ENCODE measurements at places on chromosomes 13 and 19. TPM values are rescaled to one million over a fixed set of nuclear protein-coding genes. Genes with fewer than 3 reads are reported as not detected.
A peak's percentile ranks its signal among the peaks of the same experiment; 100 is the strongest.

- DNase-seq: peak; percentile 75
Measured at GRCh38 chr19:4352701-4353121, 9.3 kb downstream of the MPND start.

Gene MYPOP
- total RNA-seq: 0.64 TPM

GRCh38 chr19:5130371-5131030 lies 161.6 kb downstream of the KDM4B start:
- no peak for DNase-seq

Gene GRIK5
- total RNA-seq: not detected

Gene CEACAM16
- not detected for total RNA-seq

DNA sequence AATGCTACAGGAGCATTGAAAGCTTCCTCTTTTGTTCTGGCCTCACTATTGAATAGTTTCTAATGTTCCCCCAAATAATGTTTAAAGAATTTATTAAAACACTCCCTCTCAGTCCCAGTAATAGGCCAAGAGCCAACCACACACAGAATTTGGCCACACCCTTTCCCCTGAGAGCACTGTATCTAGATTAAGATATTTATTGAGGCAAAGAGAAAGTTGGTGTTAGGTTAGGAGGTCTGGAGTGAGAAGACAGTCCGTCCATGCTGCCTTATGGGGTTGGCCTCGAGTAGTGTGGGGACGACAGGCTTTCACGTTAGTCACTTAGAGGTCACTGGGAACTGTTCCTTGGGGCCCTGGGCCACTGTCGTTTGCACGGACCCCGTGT lies 122.9 kb upstream of the RNF113B start:
- no peak for DNase-seq

- DNase-seq: no peak
Measured at GRCh38 chr13:44605721-44606120, 29.6 kb upstream of the TSC22D1 start.

- no peak for DNase-seq
Measured at GRCh38 chr13:57932061-57932460, 300.5 kb downstream of the PCDH17 start.

GRCh38 chr13:110391273-110391672 lies 84.2 kb downstream of the COL4A2 start:
- DNase-seq: no peak

Gene SYCN
- total RNA-seq: not detected

DNA sequence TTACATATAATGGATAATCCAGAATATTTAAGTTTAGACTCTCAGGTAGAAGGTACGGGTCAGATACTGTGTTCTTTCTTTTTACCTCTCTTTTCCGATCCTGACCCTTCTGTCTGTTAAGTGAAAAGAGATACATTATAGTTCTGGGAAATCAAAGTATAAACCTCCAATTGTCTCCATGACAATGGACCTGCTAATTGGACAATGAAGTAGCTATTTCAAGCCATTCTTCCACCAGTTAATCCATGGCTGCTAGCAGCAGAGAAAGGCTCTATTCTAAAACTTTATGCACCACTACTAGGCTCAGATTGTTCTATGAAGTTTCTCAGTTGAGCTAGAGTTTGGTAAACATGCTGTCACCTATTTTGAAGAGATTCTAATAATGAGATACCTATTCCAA lies 8.3 kb upstream of the NBEA start:
- no peak for DNase-seq

- no peak for DNase-seq
Measured at GRCh38 chr13:113928685-113929627, 44.9 kb downstream of the C13orf46 start.

Gene PEAK3
- total RNA-seq: 0.51 TPM

- no peak for DNase-seq
Measured at GRCh38 chr13:25581351-25581750, 209.6 kb downstream of the ATP8A2 start.

- DNase-seq: no peak
Measured at GRCh38 chr13:23990455-23990854, 93.2 kb upstream of the C1QTNF9B start.

DNA sequence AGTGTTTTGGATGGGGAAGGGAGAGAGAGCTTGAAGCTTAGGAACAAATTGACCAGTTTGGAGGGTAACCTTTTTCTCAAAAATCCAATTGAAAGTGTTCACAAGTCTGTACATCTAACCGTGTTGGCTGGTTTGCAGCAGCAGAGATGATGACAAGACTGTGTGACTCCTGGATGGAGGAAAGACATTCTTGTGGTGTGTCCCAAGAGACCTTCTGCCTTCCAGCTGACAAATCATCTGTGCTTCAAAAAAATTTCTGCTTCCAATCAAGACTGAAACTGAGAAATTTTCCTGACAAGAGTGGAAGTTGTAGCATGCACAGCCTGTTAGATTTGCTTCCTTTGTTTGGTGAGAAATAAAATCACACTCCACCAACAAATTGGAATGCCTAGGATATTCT lies 56.2 kb downstream of the LACC1 start:
- DNase-seq: no peak

Gene PLIN5
- total RNA-seq: 3.5 TPM

All from dermis microvascular lymphatic vessel endothelial cell (primary cell).